Umbilical cord (tissue), 2 donors: ENCODE measurements at places on chromosomes 7 and 10.

- DNase-seq, result no peak
Observed at GRCh38 chr7:26657686-26658388, 206.6 kb downstream of the SKAP2 start.

DNA sequence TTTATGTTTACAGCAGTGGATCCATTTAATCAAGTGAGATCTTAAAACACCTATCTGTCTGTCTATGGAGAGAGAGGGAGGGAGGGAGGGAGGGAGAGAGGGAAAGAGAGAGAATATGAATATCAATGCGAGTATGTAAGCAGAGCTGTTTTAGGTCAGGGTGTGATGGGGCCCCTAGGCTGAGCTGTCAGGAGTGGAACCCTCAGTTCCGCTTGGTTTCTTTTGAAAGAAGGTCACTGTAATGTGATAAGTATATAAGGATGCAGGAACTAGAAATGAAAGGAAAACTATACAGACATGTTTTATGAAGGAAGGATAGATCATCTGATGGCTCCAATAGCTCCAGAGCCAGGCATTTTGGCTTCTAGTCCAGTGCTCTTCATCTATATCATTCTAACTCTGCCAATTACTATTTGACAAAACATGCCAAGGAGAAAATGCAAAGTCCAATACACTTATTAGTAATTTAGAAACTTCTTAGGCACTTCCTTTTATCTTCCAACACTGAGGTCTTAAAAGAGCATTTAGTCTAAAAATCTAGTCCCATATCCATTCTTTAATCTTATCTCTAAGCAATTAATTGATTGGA lies 70.3 kb downstream of the NRCAM start:
- DNase-seq, result no peak

DNA sequence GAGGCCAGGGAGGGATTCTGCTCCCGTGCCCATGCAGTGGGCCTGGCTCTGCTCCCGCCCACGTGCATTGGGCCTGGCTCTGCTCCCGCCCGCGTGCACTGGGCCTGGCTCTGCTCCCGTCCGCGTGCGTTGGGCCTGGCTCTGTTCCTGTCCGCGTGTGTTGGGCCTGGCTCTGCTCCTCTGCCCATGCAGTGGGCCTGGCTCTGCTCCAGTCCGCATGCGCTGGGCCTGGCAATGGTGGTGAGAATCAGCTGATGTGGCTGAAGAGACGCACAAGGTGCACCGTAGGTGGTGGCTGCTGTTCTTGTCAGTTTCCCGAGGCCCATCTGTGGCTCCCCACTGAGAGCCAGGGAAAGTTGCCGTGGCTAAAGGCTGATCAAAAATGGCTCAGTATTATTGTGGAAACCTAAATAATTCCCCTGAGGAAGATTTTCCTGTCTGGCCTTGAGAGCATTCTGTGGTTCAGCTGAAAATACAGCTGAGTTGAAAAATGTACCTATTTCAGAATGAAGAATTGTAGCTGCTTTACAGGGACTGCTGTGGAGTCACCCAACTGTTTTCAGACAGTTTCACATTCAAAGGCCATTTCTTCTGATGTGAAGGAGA lies 572.4 kb downstream of the GLRX3 start:
- DNase-seq, result no peak

GRCh38 chr10:103727546-103727963 lies 127.8 kb downstream of the SH3PXD2A start:
- DNase-seq, result peak; percentile 76

DNA sequence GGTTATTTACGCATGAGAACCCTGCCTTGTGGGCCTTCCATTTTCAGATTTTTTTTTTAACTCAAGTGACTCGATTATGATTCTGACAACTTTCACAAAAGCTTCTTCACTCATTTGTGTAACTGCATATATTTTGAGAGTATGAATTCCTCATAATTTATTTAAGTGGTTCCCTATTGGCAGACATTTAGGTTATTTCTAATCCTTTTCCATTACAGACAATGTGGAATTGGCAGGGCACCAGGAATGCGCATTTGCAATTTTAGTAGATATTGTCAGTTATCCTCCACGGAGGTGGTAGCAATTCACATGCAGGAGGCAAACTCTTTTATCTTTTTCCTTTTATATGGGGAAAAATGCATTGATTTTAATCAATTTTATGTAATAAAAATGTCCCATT lies 2.5 kb downstream of the TMEM176B start:
- DNase-seq, result no peak

DNA sequence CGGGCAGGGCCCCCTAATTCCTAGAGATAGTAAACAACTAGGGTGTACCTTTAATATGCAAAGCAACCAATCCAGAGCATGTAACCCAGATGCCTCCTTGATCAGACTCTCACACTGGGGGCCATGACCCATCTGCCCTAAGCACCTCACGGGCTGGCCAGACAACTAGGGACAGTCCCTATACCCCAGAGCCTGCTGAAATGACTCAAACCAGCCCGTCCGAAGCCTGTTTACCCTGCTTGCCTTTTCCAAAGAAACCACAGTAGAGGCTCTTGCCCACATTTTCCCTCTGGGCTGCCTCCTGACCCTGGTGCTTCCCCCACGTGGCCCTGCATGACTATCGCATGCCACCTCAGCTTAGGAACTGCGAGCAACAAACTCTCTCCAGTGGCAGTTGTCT lies 46.2 kb downstream of the RGS10 start:
- DNase-seq, result no peak

- DNase-seq, result no peak
Observed at GRCh38 chr7:116342125-116342524, 131.8 kb downstream of the TES start.

- DNase-seq, result no peak
Observed at GRCh38 chr7:121085922-121086321, 97.4 kb downstream of the CPED1 start.

DNA sequence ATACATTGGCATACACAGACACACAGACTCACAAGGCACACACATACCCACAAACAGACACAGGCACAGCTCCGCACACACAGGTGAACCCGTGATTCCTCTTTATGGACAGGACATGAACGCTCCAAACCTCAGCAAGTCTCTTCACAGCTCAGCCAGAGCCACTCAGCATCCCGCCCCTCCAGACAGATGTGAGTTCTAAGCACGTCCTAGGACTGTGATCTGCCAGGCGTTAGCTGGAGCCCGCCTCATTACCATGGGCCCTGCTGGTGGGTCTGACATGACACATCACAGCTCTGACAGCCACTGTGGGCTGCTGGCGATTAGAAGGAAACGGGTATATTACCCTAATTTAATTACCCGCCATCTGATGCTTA lies 176.7 kb upstream of the PPP2R2D start:
- DNase-seq, result no peak

- DNase-seq, result no peak
Observed at GRCh38 chr7:16712916-16713315, 40.6 kb upstream of the TSPAN13 start.

GRCh38 chr7:150869467-150869866 lies 17.1 kb downstream of the AOC1 start:
- DNase-seq, result no peak

- DNase-seq, result peak; percentile 72
Observed at GRCh38 chr7:44634839-44635591, 28.6 kb downstream of the OGDH start.

GRCh38 chr10:51832652-51833383 lies 133.4 kb upstream of the CSTF2T start:
- no peak for DNase-seq

DNA sequence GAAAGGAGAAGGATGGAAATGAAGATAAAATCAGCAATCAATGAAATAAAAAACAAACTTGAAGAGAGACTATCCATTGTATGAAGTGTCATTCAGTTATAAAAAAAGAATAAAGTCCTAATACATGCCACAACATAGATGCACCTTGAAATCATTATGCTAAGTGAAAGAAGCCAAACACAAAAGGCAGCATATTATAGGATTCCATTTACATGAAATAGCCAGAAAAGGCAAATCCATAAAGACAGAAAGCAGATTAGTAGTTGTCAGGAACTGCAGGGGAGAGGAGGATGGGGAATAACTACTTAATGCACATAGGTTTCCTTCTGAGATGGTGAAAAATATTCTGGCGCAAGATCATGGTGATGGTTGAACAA lies 6.6 kb upstream of the PON1 start:
- DNase-seq, result no peak

- DNase-seq, result peak; percentile 49
Observed at GRCh38 chr7:24812305-24812945, 55.2 kb upstream of the GSDME start.

DNA sequence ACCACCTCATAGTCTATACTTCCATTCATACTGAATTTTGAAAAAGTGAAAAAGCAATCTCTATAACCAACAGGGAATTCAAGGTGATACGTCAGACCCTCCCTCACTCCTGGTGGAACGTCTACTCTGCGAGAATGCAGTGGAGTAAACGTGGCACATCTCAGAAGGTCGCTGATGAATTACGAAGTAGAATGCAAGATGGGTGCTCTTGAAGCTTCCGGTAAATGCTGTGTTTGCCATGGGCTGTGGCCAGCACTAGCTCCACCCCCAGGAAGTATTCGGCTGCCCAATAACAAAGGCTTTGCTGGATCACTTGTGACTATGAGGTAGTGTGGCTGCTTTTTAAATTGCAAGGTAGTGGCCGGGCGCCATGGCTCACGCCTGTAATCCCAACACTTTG lies 226.0 kb downstream of the PRPF18 start:
- no peak for DNase-seq

DNA sequence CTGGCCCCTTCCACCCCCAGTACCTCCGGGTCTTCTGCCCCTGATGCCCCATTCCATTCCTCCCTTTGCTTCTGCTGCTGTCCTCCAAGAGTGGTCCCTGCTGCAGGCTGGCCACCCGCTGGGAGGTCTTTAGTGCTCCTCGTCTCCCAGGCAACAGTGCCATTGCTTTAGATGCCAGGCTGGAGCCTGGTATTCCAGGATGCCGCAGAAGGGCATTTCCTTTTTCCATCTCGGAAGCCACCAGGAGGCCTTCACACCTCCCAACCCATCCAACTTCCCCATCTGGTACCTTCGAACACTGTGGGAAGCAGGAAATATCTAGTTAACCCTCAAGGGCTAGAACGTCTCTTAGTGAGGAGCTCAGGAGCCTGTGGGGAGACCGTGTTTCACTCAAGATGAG lies 92.9 kb upstream of the DUSP5 start:
- no peak for DNase-seq

DNA sequence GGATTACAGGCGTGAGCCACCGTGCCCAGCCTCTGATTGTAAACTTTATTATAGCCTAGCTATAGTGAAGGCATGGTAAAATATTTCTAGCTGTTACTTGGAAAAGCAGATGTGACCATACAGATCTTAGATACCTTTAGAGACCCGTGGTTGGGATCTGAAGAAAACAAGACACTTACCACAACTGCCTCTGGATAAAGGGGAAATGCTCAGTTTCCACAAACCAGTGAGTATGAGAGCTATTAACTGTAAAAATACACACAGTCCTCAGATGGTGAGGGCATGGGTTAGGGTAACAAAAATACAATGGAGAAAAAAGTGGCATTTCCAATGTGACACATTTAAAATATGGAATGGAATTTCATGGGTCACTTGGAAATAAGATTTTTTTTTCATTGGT lies 63.0 kb downstream of the ZNF438 start:
- DNase-seq, result no peak

DNA sequence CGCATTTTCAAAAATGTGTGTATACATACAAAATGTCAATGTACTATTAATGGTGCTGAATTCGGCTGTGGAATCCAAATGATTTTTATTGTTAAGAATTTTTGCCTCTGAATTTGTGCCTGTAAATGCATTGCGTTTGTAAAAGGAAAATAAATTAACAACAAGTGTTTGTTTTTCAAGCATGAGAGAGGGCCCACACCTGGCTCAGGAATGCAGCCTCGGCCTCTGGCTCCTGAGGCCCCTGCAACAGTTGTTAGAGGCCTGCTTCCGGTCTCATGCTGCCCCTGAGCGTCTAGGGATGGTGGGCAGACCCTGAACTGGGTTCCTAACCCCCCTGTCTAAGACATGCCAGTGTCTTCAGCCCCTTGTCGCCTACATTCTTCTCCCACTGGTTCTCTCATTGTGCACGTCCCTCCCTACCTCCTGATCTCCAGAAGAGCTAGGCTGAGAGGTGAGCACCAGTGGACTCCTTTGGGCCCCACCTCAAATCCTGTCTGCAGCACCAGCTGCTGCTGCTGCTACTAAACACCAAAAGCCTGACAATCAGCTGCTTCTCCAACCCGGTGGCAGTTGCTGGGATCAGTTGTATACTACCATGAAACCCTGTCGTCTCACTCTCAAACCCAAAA lies 1.9 kb upstream of the BTBD16 start:
- no peak for DNase-seq

GRCh38 chr10:124043310-124044142 lies 49.9 kb downstream of the CHST15 start:
- peak; percentile 27 for DNase-seq

DNA sequence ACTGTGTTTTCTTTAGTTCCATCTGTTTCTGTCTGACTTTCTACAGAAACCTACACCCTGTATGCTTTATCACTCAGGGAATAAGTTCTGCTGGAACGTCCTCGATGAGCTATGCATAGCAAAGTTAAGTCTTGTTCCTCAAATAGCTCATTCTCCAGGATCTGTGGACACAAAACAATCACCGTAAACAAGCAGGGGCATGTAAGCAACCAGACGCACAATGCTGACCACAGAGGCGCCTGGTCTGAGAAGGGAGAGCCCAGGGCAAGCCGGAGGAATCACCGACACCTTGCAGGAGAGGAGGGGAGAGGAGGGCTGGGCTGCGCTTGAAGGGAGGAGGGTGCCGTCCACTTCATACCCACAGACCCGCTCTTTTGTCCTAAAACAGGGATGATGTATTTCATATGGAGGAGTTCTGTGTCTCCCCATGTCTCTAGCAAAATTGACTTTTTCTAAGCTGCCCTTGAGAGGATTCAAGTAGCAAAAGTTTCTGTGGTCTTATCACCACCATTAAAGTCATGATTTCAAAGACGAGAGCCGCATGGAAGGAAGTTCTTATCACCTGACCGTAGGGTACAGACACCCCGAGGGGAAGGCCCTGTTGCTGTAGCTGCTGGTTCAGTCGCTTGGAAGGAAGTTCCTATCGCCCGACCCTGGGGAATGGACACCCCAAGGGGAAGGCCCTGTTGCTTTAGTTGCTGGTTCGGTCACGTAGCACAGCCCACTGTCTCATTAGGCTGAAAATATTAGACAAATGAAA lies 14.3 kb downstream of the CALML3 start:
- peak; percentile 63 for DNase-seq

- no peak for DNase-seq
Observed at GRCh38 chr7:66257481-66257880, 52.3 kb downstream of the TPST1 start.

DNA sequence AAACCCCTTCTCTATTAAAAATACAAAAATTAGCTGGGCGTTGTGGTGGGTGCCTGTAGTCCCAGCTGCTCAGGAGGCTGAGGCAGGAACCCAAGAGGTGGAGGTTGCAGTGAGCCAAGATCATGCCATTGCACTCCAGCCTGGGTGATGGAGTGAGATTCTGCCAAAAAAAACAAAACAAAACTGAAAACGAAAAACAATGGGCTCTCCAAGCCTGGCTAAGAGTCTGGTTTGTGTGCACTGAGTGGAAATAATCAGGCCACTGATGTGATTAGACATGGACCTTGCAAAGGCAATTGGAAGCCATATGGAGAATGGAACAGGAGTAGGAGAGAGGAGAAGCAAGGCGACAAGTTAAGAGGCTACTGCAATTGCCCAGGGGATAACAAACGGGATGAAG lies 60.1 kb upstream of the GSDME start:
- no peak for DNase-seq

- no peak for DNase-seq
Observed at GRCh38 chr10:17031637-17032635, 97.7 kb downstream of the CUBN start.
